Dermis microvascular lymphatic vessel endothelial cell (primary cell): ENCODE measurements at places on chromosomes 6 and 20.

DNA sequence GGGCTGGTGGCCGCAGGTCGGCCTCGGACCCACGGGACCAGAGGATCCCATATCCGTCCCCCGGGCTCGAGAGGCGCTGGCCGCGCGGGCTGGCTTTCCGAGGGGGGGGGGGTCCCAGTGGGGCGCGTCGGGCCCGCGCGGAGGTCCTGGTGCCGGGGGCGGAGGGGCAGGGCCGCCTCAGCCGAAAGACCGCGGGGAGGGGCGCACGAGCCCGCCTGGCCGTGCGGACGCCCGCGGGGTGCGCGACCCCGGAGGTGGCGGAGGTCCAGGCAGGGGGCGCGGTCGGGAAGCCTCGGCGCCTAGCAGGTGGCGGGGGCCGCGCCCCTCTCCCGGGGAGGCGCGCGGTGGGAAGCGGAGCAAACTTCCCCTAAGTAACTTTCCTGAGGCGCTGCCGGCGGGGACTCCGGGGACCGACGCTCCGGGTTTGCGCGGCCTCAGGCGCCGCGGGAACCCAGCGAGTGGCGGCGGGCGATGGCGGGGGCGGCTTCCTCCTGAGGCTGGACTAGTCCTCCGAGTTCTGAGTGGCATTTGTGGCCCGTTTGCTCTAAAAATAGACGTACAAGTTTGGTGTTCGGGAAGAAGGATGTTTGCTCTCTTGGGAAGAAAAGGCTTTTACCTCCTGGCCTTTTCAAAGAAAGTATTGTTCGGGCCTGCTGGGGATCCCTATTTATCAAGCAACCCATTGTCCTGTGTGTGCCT is 26.5 kb upstream of the BTBD3 start:
- DNase-seq = peak; percentile 62

- DNase-seq = no peak
Measured at GRCh38 chr20:40109136-40109535, 579.9 kb downstream of the MAFB start.

- DNase-seq = no peak
Measured at GRCh38 chr6:135913785-135914184, 62.3 kb downstream of the PDE7B start.

DNA sequence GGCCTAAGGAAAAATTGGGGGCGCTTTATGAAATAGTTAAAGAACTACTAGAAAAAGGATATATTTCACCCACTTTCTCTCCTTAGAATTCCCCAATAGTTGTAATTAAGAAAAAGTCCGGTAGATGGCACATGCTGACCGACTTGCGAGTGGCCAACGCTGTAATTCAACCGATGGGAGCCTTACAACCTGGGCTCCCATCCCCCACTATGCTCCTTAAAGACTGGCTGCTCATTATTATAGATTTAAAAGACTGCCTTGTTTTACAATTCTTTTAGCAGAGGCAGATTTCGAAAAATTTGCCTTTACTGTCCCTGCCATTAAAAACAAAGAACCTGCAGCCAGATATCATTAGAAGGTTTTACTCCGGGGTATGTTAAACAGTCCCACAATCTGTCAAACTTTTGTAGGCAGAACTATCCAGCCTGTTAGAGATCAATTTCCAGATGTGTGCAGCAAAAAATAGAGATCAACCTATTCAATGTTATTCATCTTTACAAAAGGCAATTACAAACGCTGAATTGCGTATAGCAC is 58.5 kb upstream of the PRSS16 start:
- DNase-seq = peak; percentile 78

- peak; percentile 97 for DNase-seq
Measured at GRCh38 chr6:10747251-10747972, at the start of gene TMEM14B. Gene TMEM14B, plus strand, starts transcription at chr6:10747805. Its CDS starts 1,441 bp downstream, at chr6:10749246.

DNA sequence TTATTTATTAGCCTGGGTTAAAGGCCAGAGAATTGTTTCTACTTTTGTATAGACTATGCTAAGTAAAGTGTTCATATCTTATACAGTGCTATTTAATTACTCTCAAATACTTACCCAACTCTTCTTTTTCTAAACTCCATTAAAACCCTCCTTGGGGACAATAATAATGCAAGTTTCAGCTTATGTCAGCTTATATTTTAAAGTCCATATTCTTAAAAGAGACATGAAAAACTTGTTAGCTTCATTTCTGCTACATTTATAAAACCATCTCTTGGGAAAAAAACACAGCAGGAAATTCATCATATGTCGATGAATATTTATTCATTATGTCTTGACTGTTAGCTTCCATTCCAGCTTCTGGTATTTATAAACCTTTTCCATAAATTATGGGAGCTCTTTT is 71.9 kb upstream of the SDHAF4 start:
- DNase-seq = no peak

GRCh38 chr6:130981409-130981808 is 81.6 kb downstream of the EPB41L2 start:
- DNase-seq = no peak
